Pericardium fibroblast (primary cell): ENCODE measurements at places on chromosomes 12 and 14. TPM values are rescaled to one million over a fixed set of nuclear protein-coding genes. Genes with fewer than 3 reads are reported as not detected.

Gene DCD
- total RNA-seq: not detected in 2 replicates

Gene LMNTD1
- not detected in 2 replicates for total RNA-seq

Gene USP44
- under 0.01 and 0.09 TPM in 2 replicates for total RNA-seq

Gene TAS2R8
- total RNA-seq: not detected in 2 replicates

Gene DUSP16
- 2.5 and 4.0 TPM in 2 replicates for total RNA-seq

Gene INHBC
- total RNA-seq: 0.09 TPM in 1 of 2 replicates, not detected in the other
